Ammon's horn (tissue), 1 donor: ENCODE measurements at places on chromosomes 2 and 18.
A peak's percentile ranks its signal among the peaks of the same experiment; 100 is the strongest.

DNA sequence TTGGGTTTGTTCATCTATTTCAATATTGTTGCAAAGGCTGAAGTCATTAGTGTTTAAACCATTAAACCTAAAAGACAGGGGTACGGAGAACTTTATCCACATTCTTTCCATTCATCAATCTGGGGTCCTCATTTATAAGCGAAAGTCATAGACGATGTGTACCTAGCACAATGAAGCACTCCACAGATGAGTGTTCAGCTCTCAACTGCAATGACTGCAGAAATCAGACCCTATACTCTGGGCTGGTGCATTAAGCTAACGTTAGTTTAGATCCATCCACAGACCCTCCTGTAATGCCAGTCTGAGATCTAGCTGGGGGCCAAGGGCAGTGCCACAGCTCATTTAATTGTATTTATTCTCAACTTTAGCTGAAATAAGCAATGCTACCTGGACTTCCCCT lies 155.2 kb downstream of the AFF3 start:
- DNase-seq = no peak

DNA sequence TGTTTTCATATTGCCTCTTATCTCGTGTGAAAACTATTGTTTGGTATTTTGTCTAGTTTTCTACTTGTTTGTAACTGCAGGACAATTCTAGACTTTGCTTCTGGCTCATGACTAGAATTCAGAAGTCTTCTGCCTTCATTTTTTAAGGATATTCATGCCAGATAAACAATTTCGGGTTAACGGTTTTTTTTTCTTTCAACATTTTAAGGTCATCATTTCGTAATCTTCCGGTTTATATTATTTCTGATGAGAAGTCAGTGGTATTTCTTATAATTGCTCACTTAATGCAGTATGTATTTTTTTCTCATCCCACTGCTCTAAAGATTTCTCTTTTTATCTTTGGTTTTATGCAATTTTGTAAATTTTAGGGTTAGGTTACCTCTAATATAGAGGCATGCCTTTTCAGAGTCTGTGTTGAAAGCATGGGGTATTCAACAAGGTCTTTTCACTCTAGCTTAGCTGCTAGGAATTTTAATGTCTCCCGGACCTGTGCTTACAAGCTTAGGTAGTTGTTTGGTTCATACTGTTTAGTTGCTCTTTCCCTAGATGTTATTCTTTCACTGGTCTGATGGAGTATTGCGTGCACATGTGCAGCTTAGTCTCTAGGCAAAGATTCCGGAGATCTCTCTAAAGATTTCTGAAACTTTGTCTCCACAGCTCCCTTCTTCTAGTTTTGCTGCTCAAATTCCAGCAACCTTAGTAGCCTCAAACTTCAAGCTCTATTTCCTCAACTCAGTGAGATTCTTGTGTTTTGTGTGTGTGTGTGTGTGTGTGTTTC lies 198.1 kb downstream of the MCFD2 start:
- DNase-seq = no peak

- DNase-seq = no peak
These were observed 14.6 kb downstream of the LDLRAD4 start for GRCh38 chr18:13232971-13233786.

- DNase-seq = no peak
These were observed 318 bp upstream of the CDC42EP3 start for GRCh38 chr2:37671816-37672103.

- no peak for DNase-seq
These were observed 13.2 kb upstream of the SLC25A52 start for GRCh38 chr18:31773774-31774476.

GRCh38 chr2:144520756-144521487 lies 1.0 kb upstream of the ZEB2 start:
- peak; percentile 71 for DNase-seq

GRCh38 chr2:213995400-213996105 lies 415.3 kb upstream of the VWC2L start:
- no peak for DNase-seq

DNA sequence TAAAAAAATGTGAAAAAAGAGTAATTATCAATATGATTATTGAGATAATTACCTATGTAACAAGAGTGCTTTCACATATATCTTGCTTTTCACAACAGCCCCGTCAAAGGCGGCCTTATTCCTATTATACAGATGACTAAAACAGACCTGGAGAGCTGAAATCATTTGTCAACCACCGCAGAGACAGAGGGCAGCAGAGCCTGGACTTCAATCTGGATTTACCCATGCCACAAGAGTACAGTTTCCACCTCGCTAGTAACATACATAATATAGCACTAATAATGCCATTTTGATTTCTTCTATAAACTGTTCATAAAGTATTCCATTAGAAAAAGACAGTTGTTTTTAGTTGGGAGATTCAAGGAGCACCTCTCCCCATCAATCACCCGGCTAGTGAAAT lies 121.8 kb downstream of the EPB41L3 start:
- DNase-seq = no peak

- no peak for DNase-seq
These were observed 350.8 kb upstream of the NT5C1B start for GRCh38 chr2:18940184-18940583.

DNA sequence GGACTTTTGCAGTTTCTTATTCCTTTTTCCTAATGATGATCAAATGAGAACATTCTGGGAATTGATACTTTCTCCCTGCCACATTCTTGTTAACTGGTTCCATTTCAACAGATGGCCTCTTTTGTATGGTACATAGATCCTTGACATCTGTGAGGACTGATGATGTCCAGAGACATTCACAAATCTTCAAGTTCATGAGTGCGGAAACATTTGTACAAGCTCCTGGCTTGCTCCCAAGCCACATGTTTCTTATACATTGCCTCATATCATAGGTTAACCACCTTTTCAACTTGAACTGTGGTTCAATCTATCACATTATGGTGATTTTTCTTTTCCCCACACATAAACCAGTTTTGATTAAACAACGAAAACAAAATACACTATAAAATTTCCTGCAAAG lies 267.3 kb downstream of the CLIP4 start:
- DNase-seq = no peak

- DNase-seq = no peak
These were observed 11.5 kb upstream of the RTN4 start for GRCh38 chr2:55061523-55062344.

- no peak for DNase-seq
These were observed 54.7 kb upstream of the TGFA start for GRCh38 chr2:70608373-70608772.

- no peak for DNase-seq
These were observed 38.1 kb upstream of the ACMSD start for GRCh38 chr2:134800341-134800740.

DNA sequence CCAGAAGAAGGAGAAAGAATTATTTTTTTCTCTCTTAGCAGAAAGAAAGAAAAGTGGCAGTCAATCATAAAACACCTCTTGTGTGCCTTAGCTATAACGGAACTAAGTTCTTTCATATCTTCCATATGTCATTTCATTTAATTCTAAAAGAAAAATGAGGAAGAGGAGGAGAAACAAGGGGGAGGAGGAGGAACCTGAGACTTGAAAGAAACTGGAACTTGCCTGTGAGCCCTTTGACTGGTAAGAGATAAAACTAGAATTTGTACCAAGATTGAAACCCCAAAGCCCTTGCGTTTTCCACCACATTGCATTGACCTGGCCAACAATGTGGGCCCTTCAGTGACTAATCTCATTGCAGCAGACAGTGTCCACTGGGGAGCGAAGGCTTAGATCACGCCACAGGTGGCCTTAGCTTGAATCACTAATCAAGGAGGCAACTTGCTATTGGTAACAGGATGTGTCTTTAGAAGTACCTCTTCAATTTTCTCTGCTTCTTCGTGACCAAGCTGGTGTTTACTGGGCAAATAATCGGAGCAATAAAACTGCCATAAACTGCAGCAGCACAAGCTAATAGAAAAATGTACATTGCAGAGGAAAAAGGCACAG lies 307.9 kb downstream of the CLIP4 start:
- no peak for DNase-seq

- no peak for DNase-seq
These were observed 9.3 kb upstream of the AGBL5 start for GRCh38 chr2:27042159-27042661.

DNA sequence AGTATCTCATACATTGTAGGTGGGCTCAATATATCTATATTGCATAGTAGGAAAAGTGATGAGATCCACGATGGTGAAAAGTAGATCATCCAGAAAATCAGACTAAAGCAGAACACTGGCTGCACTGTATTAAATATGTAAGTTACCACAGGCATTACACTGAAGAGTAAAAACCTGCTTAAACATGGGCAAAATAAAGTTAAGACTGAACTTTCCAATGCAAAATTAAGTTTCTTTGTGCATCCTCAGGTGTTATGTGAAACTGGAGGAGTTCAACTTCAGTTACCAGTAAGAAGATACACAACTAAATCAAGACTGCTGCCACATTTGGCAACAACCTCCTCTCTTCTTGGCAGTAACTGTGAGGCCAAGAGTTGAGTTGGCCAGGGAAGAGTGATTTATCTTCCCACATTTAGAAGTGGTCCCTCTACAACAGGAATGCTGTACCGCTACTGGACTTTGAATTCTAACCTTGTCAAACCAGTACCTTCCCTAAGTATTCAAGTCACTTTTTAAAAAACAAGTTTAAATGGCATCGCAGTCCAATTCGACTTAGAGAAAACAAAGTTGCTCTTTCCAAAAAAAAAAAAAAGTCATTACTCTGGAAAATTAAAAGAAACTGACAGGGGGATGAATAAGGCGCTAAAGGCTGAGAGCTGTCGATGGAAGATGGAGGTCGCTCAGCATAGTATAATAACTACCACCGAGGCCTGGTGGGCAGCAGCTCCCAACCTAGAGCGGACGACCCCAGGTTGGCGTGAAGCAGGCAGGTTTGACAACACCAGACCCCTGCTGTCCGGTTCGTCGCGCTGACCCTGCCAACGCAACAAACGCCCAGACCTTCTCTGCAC lies 1.1 kb downstream of the MAP4K3 start:
- DNase-seq = peak; percentile 57

- no peak for DNase-seq
These were observed 5.6 kb downstream of the DSC1 start for GRCh38 chr18:31156821-31157763.

GRCh38 chr2:42941633-42942176 lies 149.3 kb upstream of the HAAO start:
- DNase-seq = no peak

- DNase-seq = no peak
These were observed 28.8 kb downstream of the ASAP2 start for GRCh38 chr2:9235147-9236044.

GRCh38 chr18:36130883-36131653 lies 1.4 kb downstream of the ELP2 start:
- no peak for DNase-seq

DNA sequence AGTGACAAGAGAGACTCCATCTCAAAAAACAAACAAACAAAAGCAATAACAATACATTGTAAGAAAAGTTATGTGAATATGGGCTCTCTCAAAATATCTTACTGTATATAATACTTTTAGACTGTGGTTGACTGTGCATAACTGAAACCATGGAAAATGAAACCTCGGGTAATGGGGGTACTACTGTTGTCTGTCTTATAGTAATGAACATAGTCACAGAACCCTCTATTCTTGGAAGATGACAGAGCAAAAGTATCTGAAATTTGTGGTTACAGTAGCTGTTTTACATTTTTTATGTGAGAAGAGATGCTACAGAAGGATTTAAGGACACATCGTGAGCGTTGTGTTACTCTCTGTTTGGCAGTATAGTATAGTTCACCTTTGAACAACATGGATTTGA lies 60.5 kb downstream of the MAP4K4 start:
- no peak for DNase-seq

DNA sequence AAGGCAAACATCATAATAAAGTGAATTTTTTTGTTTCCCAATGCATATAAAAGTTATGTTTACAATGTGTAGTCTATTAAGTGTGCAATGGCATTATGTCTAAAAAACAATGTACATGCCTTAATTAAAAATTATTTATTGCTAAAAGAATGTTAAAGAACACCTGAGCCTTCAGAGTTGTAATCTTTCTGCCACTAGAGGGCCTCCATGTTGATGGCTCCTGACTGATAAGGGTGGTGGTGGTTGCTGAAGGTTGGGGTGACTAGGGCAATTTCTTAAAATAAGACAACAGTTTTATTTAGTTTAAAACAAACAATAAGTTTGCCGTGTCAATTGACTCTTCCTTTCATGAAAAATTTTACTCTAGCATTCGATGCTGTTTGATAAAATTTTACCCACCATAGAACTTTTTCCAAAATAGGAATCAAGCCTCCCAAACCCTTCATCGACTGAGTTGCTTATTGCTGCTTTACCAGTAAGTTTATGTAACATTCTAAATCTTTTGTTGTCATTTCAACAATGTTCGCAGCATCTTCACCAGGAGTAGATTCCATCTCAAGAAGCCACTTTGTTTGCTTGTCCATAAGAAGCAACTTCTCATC lies 32.3 kb downstream of the MAP3K2 start:
- no peak for DNase-seq

- DNase-seq = no peak
These were observed 101.3 kb upstream of the SALL3 start for GRCh38 chr18:78878335-78878734.

DNA sequence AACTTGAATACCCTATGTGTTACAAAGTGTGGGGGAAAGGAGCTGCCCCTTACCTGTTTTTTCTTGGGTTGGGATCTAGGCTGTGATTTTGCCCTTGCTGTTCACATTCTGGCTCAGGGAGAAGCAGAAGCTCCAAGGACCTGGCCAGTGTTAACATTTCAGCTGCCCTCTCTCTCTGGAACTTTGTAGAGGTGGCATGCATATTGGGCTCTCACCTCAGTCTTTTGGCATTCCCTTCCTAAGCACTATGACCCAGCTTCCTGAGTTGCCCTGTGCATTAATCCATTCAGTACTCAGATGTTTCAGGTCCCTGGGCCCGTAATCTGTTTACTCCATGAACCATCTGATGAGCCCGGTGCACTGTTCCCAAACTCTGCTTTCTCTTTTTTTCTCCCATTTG lies 12.1 kb downstream of the LCLAT1 start:
- DNase-seq = no peak

DNA sequence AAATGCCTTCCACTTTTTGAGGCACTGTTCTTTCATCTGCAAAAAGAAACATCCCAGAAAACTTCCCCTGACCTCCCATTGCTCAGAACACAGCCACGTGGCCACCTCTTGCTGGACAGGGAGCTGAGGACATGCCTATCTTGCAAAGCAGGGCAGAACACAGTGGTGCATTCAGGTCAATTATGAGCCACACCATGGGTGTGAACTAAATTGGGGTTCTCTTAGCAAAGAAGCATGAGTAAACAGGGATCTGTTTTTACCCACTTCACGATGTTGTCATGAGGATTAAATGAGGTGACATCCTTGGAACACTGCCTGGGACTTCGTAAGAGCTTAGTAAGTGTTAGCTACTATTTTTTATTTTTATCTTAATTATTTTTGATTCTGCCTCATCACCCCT lies 25.1 kb downstream of the BMP10 start:
- DNase-seq = no peak
